ENCODE measurements at places on chromosomes 3 and 15. TPM values are rescaled to one million over a fixed set of nuclear protein-coding genes. Genes with fewer than 3 reads are reported as not detected.

The PRSS50 gene
- total RNA-seq = not detected

The EID1 gene
- 93.7 TPM for total RNA-seq

The ZNF80 gene
- total RNA-seq = not detected

The STRIT1 gene
- total RNA-seq = not detected

The SLC12A1 gene
- not detected for total RNA-seq

The HDAC11 gene
- total RNA-seq = 1.3 TPM

The ST8SIA2 gene
- not detected for total RNA-seq

The ONECUT1 gene
- total RNA-seq = 0.52 TPM

The ARGFX gene
- total RNA-seq = not detected

The HCN4 gene
- total RNA-seq = not detected

DNA sequence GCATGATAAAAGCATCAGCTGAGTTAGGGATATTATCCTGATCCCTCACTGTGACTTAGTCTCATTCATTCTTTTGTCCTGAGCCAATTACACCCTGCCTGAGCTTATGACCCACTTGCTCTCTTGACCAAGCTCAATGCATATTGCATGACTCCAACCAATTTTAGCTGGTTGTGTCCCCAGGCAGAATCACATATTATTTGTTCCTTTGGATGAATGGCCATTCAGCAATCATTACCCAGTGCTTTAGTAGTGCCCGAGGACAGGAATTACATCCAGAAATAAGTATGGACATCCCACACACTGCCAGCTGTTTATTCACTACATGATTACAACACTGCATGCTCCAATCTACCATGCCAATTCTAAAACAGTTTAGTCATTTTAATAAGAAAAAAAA is 322.5 kb downstream of the ZBBX start:
- no peak for DNase-seq

DNA sequence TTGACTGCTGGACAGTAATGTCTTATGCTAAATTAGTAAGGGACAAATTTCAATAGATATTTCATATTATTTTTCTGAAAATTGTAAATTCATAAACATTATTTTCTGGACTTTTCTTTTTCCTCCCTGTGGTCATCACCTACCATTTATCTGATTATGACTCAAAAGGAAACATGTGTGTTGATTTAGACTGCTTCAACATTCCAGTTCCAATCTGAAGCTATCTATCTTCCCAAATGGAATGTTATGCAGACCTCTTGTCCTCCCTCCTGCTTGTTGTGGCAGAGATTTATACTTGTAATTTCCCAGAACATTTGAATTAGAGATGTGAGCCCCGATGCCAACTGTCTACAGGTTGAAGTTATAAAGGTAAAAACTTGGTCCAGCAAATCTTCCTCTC is 803.4 kb downstream of the TUSC7 start:
- no peak for DNase-seq

DNA sequence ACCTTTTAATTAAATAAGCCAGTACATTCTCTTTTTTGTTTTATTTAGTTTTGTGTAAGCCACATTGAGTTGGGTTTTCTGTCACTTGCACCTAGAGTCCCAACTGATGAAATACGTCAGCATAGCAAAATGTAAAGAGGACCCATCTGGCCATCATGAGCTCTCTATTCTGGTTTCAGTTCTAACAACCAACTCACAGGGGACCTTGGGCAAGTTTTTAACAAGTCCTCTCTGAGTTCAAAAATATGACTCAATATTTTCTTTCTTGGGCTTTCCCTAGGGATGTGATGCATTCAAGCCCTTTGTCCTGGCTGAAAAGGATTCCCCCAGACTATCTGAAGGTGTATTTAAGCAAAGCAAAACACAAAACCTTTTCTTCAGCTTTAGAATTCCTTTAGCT is 32.9 kb downstream of the PLCH1 start:
- no peak for DNase-seq

GRCh38 chr3:195762249-195762585 is 41.4 kb downstream of the MUC20 start:
- DNase-seq = no peak

- DNase-seq = no peak
Observed at GRCh38 chr15:36414670-36415069, 164.8 kb upstream of the CDIN1 start.

DNA sequence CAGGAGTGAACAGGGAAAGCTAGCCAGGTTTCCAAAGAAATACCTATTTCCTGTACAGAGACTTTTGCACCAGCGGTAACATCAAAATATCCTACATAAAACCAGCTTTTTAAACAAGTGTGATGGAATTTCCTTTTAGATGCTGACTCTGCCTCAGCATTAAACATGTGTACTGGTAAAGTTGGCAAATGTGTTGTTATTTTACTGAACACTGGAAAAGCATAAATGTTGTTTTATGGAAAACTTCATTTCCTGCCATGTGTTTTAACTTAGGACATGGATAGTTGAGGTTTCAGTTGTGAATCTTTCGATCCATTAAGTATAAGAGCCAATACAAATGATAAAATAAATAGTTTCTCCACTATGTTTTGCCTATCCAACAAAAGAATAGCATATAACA is 15.7 kb downstream of the OXNAD1 start:
- DNase-seq = no peak

DNA sequence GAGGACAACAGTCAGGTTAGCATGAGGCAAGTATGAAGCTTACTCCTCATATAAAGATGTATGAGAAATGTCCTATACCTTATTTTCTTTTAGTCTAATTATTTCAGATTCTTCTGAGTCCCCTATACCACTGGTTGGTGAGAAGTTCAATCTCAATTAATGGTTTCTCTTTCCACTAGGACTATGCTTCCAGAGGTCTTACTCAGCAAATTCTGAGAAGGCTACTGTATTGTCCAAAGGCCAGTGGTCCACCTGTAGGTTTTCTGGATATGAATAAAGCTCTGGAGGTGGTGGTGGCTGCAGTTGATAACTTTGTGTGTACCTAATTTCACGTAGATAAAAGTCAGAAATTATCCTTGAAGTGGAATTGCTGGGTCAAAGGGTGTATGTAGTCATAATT is 149.4 kb downstream of the EPHB1 start:
- no peak for DNase-seq

DNA sequence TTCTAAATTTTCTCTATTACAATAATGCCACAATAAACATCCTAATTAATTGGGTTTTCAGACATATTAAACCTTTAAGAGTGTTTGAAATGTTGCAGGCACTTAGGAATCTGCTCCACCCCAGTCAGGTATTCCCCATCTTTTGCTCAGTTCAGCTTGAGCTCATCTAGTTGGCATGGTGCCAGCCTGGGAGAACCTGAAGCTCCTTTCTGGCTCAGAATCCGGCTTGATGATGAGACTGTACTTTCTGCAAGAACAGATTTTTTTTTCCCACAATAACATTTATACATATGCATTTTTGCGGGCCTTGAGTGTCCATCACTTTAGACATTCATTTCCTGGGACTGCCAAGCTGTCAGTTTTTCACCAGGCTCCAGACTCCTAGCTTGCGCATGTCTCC is 7.7 kb upstream of the OXSR1 start:
- no peak for DNase-seq

GRCh38 chr3:51977446-51978142 is 2.7 kb downstream of the ABHD14A start:
- DNase-seq = peak; percentile 30

DNA sequence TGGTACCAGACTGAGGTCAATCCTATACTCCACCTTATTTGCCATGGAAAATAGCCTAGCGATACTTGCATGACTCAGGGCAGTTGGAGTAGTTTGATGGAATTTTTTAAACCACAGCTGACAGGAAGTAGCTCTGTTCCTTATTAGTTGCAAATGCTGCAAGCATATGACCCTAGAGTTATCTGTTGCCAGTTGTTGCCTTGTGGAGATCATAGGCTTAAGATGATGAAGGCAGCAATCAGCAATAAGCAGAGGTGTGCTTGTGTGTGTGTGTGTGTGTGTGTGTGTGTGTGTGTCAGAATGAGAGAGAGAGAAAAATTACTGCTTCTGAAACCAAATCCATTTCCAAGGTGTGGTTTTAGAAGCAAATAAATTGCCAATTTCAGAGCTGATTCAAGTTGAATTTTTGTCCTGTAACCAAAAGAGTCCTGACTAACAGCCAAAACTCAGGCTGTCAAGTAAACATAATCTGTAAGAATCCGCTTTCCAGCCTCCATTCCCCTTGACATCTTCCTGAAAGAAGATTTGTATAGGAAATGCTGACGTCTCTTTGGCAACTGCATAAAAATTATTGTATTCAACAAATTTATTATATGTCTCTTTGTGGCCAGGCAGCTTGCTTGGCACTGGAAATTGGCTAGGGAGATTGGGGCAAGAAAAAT is 141.2 kb downstream of the SERPINI1 start:
- DNase-seq = no peak

- no peak for DNase-seq
Observed at GRCh38 chr15:57033715-57034439, 115.4 kb downstream of the TCF12 start.

DNA sequence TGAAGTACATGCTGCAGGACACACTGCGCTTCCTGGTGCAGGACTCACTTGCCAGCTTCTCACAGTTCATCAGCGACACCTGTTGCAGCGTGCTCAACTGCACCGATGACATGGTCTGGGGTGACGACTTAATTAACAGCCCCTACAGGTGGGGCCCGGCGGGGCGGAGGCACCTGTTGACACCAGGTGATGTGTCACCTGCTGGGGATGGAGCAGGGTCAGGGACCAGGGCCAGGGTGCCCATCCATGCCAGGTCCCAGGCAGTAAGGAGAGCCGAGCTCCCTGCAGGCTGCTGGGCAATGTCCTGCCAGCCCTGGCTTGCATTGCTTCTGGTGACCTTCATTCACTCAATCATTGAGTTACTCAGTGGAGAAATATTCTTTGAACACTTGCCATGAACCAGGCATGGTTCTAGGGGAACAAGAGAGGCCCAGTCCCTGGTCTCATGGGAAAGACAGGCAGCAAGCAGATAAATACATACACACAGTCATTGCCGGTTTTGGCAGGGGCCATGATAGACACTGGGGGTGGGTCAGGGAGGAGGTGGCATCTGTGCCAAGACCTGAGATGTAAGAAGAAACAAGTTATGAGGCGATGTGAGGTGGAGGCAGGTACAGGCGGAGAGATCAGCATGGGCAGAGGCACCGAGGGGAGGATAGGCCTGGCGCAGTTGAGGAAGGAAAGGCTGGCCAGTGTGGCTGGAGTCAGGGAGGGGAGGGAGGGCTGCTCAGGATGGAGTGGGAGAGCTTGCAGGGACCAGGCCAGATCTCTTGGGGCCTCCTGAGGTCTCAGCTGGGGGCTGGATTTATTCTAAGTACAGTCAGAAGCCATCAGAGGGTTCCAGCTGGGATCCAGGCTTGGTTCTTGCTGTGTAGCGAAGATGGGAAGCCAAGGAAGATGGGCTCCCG is 30.8 kb downstream of the DNAH1 start:
- no peak for DNase-seq

DNA sequence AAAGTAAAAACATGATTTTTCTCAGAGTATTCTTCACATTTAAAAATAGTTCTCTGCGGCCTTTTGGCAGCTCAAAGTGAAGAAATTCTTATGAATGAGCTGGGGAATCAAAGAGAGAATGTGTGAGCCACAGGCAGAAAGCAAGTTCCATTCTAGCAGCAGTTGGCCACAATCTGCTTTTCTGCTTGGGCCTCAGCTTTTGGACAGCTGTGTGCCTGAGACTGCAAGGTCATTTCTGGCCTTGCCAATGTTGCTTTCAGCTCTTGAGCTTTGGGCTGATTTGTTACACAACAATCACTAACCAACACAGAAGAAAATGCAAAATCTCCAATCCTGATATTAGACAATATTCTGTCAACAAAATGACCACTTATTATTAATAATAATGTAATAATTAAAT is 14.4 kb upstream of the TM4SF4 start:
- no peak for DNase-seq

GRCh38 chr15:56045068-56045748 is 51.8 kb upstream of the NEDD4 start:
- no peak for DNase-seq

DNA sequence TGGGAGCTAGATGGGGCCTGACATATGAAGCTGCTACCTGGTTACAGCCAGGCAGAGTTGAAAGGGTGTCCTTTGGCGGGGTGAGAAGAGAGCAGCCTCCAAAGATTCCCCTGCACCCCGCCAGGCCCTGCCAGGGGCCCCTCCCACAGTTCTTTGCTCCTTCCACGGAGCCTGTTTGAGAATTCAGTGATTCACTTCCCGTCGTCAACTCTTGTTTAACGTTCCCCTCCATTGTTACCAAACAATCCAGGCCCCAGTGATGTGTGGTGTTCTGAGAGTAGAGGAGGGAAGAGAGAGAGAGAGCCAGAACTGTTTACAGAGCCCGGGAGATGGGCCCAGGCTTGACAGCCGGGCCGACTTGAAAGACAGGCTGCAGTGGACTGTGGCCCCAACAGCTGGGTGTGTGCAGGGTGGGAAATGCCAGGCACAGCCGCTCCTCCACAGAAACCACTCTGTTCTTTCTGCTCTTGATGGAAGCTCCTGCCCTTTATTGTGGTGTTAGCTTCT is 81.5 kb downstream of the SMAD3 start:
- no peak for DNase-seq

GRCh38 chr3:129000742-129001100 is 383 bp upstream of the EFCC1 start:
- no peak for DNase-seq
